ENCODE measurements at places on chromosomes 5 and 9.

GRCh38 chr5:9815051-9815450, 184.9 kb upstream of the TAS2R1 start:
- DNase-seq, result no peak

DNA sequence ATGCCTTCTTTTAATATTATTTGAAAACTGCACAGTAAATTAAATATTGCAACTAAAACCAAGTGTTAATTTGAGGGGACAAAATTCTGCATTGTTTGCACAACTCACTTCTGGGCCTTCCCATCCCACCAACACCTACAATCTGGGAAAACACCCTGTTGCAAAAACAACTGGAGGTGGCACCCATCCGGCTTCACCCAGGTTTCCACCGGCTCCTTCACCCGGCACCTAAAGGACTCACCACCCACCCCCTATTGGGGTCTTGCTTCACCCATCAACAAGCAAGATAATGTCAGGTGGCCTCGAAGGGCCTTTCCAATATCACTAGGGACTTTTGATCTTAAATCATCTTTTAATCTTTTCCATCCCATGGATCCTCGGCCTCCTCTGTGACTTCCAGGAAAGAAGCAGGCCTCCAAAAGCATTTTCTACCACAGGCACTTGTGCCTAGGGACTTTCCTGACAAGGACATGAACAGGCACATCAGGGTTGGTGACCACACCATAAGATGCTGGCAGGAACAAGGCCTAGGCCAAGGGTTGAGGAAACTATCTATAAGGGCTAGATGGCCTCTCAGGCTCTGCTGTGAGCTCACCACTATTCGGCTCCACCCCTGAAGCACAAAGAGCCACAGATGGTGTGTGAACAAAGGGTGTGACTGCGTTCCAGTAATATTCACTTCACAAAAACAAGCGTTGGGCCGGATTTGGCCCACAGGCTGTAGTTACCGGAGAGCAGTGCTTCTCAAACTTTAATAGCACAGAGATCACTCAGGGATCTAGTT, 205.1 kb downstream of the AUH start:
- no peak for DNase-seq

- DNase-seq, result no peak
These were observed 42.8 kb downstream of the ANGPTL2 start for GRCh38 chr9:127079446-127080140.

DNA sequence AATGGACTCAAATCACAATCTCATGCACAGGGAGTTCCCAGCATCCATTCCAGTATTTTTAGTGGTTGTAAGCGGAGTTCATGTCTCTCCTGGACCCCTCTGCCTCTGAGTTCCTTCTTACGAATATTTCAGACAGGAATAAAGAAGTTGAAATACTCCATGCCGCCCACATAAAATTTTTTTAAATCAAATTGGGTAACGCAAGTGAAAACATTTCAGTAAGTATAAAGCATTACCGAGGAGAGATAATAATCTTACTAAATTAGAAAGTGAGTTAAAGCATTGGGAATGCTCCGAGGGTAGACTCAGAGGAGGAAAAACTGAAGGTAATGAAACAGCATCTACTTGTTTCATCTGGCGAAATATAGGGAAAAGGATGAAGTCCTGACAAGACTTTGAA, 317.6 kb downstream of the ARRDC3 start:
- no peak for DNase-seq

DNA sequence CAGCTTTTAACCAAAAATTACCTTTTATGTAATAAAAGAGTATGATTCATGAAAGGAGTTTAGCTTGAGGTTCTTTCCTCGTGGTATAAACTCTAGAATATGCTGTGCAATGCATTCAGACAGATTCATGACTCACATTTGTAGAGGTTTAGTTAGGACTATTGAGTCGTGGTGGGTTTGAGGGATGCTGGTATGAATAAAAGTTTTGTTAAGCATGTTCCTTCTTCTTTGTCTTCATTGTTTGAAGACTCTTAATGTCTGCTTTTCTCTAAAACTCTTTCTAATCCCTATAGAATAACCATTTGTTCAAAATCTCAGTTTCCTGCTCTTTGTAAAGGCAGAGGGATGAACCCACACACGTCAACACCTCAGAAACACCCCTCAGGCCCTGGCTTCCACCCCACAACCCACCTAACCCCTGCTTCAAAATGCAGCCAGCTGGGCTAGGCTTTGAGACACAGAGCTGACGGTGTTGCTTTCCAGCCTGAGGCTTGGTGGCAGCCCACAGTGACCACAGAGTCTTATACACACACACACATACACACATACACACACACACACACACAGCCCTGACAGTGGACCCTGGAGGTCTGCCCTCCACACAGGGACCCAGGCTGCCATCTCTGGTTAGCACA, 69.0 kb upstream of the IRX1 start:
- no peak for DNase-seq

DNA sequence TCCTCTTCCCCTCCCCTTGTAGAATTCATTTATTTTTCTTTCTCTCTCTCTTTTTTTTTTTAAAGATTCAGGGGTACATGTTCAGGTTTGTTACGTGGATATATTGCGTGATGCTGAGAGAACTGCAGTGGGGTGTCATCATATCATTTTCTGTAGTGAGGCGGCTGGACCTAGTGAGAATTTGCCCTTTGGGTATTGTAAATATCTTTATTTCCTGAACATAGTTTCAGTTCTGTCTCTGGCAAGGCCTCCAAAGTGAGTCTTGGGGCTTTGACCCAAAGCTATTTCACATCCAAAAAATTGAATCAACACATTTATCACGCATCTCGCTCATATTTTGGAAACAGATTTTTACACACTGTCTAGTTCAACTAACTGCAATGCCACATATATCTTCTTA, 25.4 kb upstream of the MYOT start:
- DNase-seq, result no peak

- no peak for DNase-seq
These were observed 298.3 kb downstream of the BNC2 start for GRCh38 chr9:16572005-16572734.

DNA sequence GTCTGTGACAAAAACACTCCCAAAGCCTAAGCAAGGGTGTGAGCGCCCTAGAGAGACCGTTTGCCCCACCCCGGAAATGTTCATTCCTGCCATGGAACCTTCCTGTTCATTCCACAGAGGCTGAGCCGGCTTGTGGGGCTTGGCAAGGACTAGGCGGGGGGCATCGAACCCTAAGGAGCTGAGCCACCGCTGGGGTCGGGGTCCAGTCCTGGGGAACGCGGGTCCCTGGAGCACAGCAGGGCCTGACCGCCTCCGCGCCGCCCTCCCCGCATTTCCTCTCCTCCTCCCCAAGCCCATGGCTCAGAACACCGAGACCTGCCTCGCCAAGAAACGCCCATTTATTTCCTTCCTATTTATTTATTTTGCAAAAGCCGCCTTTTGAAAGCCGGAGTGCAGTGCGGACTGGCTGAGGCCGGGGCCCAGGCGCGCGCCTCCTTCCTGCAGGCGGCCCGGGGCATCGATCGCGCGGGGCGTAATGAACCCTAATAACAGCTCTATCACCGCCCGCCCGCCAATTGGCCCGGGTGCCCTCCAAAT, 228.9 kb upstream of the IRX4 start:
- DNase-seq, result no peak

- no peak for DNase-seq
These were observed 185.0 kb downstream of the GLIS3 start for GRCh38 chr9:4114569-4115505.

Measured in stimulated activated CD8-positive, alpha-beta memory T cell treated with anti-CD3 and anti-CD28 coated beads, Interleukin-4, amount 100 ng/mL, for 4 hours (primary cell).